Mesendoderm (in vitro differentiated cells): ENCODE measurements at places on chromosomes 2 and 18.

GRCh38 chr2:50962731-50963130 lies 69.2 kb downstream of the NRXN1 start:
- no peak overlapping the region for H3K4me3 ChIP-seq
- no peaks in the 10 kb centered on the region for H3K4me1 ChIP-seq
- no peak overlapping the region for H3K27ac ChIP-seq
- no peaks in the 10 kb centered on the region for H3K36me3 ChIP-seq

- H3K27me3 ChIP-seq: no peaks in the 10 kb centered on the region
- H3K4me1 ChIP-seq: peaks cover 5% of the 10 kb centered on the region
- peak overlapping the region; percentile 33 for H3K27ac ChIP-seq
- DNase-seq: peak; percentile 83
- peak overlapping the region; percentile 10 for H3K4me3 ChIP-seq
- H3K36me3 ChIP-seq: no peaks in the 10 kb centered on the region
Measured at GRCh38 chr2:8684540-8684877, 2.7 kb downstream of the ID2 start.

- no peak overlapping the region for H3K4me3 ChIP-seq
- no peaks in the 10 kb centered on the region for H3K36me3 ChIP-seq
- H3K4me1 ChIP-seq: no peaks in the 10 kb centered on the region
- H3K27ac ChIP-seq: no peak overlapping the region
Measured at GRCh38 chr18:36628435-36629137, 200.2 kb downstream of the TPGS2 start.

DNA sequence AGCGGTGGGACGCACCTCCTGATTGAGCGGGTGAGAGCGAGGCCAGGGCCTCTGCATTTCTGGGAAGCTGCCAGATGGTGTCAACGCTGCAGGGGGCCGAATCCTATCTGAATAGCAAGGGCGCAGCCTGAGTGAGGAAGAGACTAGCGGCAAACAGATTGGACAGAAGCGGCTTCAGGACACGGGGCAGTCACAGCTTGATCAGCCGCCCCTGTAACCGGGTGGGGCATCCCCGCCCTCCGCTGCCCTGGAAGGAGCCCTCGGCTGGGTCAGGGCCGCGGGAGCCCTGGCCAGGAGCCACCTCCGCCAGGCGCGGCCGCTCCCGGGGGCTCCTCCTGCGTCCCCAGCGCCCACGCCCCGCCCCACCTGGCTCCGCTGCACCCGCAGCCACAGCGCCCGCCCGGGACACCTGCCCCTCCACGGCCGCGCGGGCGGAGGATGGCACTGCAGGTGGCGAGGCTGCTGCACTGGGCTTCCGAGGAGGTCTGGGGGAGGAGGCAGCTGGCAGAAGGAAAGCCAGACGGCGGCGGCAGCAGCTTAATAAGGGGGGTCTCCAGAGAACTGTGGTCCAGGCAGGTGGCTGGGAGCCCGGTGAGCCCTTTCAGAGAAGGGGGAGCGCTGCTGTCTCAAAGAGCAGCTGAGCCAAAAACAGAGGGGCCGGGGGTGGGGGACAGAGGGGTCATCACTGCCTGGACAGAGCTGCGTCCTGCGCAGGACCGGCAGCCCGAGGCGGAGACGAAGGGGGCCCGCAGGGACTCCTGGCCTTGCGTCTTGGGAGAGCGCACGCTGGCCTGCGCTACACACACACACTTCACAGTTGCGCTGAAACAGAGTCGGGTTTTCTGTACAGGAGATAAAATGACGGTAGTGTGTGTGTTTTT lies 18.8 kb upstream of the SOX11 start:
- no peaks in the 10 kb centered on the region for H3K4me1 ChIP-seq
- H3K36me3 ChIP-seq: no peaks in the 10 kb centered on the region
- H3K4me3 ChIP-seq: no peak overlapping the region
- peaks cover 4% of the 10 kb centered on the region for H3K27me3 ChIP-seq
- H3K27ac ChIP-seq: no peak overlapping the region
- peak; percentile 33 for DNase-seq

DNA sequence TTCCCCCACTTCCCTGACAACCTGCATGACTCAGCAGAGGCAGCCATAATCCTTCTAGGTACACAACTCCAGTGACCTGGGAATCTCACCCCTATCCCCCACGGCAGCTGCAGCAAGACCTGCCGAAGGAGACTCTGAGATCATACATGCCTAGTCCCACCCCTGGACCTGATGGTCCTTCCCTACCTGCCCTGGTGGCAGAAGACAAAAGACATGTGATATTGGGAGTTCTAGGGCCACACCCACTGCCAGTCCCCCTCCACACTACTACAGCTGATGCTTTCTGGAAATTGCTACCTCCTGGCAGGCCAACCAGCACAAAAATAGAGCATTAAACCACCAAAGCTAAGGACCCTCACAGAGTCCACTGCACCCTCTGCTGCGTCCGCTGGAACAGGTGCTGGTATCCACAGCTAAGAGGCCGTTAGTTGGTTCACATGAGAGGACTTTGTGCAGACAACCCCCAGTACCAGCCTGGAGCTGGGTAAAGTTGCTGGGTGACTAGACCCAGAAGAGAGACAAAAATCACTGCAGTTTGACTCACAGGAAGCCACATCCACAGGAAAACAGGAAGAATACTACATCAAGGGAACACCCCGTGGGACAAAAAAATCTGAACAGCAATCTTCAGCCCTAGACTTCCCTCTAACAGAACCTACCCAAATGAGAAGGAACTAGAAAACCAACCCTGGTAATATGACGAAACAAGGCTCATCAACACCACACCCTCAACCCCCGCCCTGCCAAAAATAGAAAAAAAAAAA lies 12.5 kb downstream of the MARCO start:
- no peaks in the 10 kb centered on the region for H3K27me3 ChIP-seq
- no peak overlapping the region for H3K27ac ChIP-seq
- DNase-seq: no peak
- H3K4me3 ChIP-seq: no peak overlapping the region

- DNase-seq: no peak
- H3K27me3 ChIP-seq: no peaks in the 10 kb centered on the region
- H3K27ac ChIP-seq: no peak overlapping the region
- H3K4me1 ChIP-seq: no peaks in the 10 kb centered on the region
Measured at GRCh38 chr2:105635564-105635963, 109.1 kb upstream of the NCK2 start.

DNA sequence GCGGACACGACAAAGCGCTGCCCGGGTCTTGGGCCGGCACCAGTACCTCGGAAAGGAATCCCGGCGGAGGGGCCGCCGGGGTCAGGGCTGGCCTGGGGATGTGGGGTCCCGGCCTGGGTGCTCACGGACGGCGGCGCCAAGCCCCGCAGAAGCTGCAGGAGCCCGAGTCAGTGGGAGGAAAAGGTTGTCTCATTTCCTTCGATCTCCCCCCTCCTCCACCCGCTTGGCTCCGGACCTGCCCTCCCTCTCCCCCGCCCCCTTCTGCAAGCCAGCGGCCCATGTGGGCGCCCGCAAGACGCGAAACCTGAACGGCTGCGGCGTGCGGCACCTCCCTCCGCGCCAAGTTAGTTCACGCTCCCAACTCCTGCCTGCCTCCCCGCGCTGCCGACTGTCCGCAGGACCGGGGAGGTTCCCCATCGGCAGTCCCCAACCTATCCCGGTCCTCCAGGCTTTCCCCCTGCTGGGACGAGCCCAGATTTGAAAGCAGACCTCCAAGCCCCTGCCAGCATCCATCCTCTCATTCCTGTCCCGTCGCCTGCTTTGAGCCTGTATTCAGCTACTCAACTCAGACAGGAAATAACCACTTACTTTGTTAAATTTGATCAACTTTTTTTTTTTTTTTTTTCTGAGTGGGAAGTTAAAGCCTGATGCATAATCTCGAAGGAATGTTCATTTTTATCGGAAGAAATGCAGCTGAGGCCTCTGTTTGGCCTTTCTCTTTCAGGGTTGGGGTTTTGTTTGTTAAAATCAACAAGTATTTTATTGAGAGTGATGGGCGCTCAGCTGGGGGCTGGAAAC lies at the start of gene EVA1A:
Gene EVA1A (minus strand): TSS at position 172 of the 798 bp plus-strand sequence. CDS start 42,799 bp downstream, outside the sequence.
- H3K36me3 ChIP-seq: no peaks in the 10 kb centered on the region
- no peaks in the 10 kb centered on the region for H3K4me1 ChIP-seq
- H3K4me3 ChIP-seq: peak within 1 kb of the TSS; percentile 45
- H3K27ac ChIP-seq: no peak within 1 kb of the TSS

- no peak overlapping the region for H3K27ac ChIP-seq
- no peaks in the 10 kb centered on the region for H3K4me1 ChIP-seq
- no peaks in the 10 kb centered on the region for H3K27me3 ChIP-seq
- no peak for DNase-seq
- H3K4me3 ChIP-seq: no peak overlapping the region
- H3K36me3 ChIP-seq: no peaks in the 10 kb centered on the region
Measured at GRCh38 chr2:104050656-104051242, 803.2 kb upstream of the POU3F3 start.

DNA sequence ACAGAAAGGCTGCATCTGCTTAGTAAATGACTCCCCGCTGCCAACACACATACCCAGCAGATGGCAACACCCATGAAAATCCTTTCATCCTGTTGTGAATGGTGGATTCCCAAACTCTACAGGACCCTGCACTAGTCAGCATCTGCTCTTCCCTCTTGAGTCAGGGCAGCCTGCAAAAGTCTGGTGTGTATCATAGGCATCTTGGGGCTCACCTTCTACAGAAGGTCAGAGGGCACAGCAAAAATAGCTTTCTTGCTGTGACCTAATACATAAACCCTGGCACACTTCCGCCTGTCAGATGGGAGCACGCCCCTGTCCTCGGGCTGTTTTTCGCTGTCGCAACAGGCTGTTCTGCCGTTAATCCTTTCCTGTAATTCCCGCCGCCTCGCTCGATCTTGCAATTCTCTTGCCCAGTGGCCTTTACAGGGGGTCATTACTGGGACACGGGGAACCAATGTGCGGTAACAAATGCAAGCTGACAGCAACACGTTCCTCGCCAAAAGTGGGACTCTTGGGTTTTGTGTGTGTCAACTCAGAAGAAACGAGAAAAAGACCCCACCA lies 19.9 kb upstream of the SCYGR1 start:
- H3K4me1 ChIP-seq: no peaks in the 10 kb centered on the region
- DNase-seq: peak; percentile 39
- no peak overlapping the region for H3K4me3 ChIP-seq
- no peaks in the 10 kb centered on the region for H3K36me3 ChIP-seq

DNA sequence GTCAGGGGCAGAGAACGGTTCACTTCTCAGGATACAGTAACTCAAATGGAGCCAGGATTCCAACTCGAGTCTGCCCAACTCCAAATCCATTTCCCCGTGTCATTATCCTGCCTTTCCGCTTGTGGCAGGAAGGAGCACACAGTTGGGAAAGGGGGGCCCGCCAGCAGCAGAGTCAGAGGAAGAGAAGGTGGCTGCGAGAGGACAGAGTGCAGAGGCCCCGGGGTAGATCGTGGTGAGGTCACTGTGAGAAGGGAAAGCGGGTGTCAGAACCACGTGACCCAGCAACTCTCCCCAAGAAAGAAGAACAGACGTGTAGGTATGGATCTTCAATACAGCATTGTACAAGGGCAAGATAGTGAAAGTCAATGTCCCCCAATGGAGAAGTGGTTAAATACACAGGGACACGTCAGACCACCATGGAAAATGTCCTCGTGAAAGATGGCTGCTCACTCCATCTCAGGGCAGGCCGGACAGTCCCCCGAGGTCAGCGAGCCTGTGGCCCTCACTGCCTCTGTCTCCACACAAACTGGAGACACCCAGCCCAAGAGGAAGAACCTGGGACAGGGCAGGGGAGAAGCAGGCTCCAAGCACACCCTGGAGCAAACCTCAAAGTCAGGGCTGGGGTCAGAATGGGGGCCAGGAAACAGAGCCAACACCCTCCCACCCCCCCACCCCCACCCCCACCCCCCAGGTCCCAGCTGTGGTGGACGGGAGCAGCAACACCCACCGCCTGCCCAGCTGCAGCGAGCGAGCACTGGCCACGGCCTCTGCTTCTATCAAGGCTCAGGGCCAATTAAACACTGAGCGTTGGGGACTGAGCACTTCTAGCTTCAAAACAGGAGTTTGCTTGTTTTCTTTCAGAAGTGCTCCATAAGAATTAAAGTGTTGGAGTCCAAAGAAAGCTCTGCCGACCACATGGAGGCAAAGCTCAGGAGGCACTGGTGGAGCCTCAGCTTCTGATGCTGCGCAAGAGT lies 92.7 kb downstream of the EIPR1 start:
- H3K4me3 ChIP-seq: no peak overlapping the region
- no peak for DNase-seq
- no peaks in the 10 kb centered on the region for H3K4me1 ChIP-seq
- no peak overlapping the region for H3K27ac ChIP-seq
- no peaks in the 10 kb centered on the region for H3K27me3 ChIP-seq

DNA sequence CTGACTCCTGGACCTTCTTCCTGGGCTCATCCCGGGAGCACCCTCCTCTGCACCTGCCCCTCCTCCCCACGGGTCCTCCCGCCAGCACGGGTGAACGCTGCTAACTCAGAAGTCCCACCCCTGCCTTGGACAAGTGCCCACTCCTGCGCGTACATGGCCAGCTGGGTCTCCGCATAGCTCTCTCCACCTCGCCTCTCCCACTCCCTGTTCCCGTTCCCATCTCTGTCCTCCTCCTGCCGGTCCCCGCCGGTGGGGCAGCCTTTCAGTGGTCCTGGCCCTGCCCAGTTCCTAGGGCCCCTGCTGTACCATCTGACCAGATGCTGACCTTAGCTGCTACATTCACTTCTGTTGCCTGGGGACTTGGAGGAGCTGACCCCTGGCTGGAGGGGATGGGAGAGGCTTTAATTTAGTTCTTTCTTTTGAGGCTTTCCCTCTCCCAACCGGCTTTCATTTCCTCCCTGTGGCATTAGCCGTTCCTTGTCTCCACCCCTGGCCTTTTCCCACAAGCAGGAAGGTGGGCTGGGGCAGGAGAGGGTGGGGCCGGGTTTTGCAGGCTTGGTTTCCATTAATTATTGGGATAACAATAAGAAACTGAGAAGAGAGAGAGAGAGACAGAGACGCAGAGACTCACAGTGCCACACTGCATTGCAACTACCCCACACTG lies 136.1 kb downstream of the SH3BP4 start:
- H3K4me3 ChIP-seq: no peak overlapping the region
- no peaks in the 10 kb centered on the region for H3K27me3 ChIP-seq
- H3K4me1 ChIP-seq: no peaks in the 10 kb centered on the region
- H3K27ac ChIP-seq: no peak overlapping the region
- no peaks in the 10 kb centered on the region for H3K36me3 ChIP-seq
- no peak for DNase-seq

DNA sequence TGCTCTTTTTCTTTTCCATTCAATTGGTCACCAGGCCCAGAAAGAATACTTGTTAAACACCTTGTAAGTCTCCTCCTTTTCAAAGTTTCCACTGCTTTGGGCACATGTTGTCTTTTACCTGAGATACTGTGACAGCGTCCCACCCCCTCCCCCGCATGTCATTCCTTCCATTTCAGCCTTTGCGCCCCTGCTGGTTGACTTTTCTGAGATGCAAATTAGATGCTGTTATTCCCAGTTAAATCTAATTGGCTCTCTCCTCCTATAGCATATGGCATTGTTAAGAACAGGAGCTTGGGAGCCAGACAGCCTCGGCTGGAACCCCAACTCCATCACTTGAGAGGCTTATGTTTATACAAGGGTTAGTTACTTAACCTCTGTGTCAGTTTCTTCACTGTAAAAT lies 80.3 kb upstream of the GAREM1 start:
- H3K27ac ChIP-seq: no peak overlapping the region
- H3K27me3 ChIP-seq: no peaks in the 10 kb centered on the region
- no peak overlapping the region for H3K4me3 ChIP-seq
- peaks cover 3% of the 10 kb centered on the region for H3K4me1 ChIP-seq
